AG10803 (cell line): ENCODE measurements at places on chromosomes 6 and 20.

GRCh38 chr6:125940247-125941041, 16.1 kb upstream of the HINT3 start:
- DNase-seq, result no peak

DNA sequence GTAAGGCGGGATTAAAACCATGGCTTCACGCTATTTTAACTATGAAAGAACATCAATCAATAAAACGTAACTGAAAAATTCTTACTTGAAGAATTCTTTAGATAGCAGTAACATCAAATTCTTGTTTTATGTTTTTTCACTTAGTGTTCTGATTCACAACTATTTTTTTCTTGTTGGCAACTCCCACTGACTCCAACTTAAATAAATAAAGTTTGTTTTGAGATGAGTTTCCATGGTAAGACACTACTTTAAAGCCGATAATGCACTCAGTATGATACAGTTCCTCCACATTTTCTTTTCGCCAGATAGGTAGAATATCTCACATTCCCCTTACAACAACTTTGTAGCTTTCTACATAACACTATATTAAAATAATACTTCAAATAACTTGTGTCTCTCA, 33.1 kb upstream of the CNKSR3 start:
- DNase-seq, result no peak

DNA sequence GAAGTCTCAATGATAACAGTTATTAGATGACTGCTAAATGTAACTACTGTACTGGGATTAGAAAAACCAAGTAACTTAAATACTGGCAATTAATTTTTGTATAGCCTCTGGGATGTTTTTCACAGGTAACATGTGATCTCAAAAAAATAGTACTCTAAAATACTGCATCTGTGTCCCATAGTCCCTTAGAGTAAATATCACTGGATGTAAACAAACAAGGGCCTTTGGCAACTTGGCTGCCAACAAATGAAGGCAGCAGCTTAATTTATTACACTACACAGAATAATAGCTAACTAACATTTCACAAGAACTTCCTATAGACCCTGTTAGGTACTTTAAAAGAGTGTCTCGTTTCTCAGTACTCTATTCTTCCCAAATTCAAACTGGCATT, 14.0 kb downstream of the ARHGAP18 start:
- no peak for DNase-seq

- DNase-seq, result no peak
Observed at GRCh38 chr20:6651561-6651960, 115.9 kb upstream of the BMP2 start.

GRCh38 chr6:49806145-49806544, 19.1 kb upstream of the PGK2 start:
- no peak for DNase-seq

- no peak for DNase-seq
Observed at GRCh38 chr6:92433911-92434310, 985.4 kb downstream of the EPHA7 start.

- DNase-seq, result no peak
Observed at GRCh38 chr20:24676978-24677370, 207.5 kb downstream of the SYNDIG1 start.

GRCh38 chr6:105587349-105588122, 184.7 kb upstream of the PREP start:
- peak; percentile 97 for DNase-seq

DNA sequence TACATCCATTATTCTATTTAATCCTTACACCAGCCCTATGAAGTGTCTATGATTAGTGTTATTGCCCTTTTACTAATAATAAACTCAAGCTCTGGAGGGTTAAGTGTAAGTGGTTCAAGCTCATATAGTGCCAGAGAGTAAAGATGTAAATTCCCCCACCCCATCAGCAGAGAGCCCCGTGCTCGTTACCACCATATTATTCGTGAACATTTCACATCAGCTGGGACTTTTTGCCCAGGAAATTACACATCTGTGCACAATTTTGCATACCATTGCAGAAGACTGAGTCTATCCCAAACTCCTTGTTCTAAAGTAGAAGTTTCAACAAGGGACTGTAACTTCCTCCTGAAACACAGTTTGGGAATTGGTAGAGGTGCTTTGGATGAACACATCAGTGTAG, 220.1 kb downstream of the BCAS1 start:
- no peak for DNase-seq

GRCh38 chr6:161548713-161549296, 274.9 kb upstream of the AGPAT4 start:
- DNase-seq, result no peak

DNA sequence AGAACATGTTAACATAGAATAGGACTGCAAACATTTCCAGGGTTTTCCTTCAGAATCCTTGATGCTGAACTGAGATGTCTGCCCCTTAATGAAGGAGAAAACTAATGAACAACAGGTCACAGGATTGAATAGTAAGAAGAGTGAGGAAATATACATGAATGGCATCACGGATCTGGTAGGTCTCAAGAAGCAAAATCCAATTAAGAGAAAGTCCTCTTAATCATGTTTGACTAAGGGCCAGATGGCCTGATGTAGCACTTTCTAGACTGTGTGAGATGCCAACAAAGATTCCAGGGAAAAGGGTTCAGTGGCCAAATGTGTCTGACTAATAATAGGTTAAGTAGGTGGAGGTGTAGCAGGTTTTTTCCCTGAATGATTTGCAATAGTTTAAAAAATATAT, 13.7 kb upstream of the SHPRH start:
- DNase-seq, result no peak

DNA sequence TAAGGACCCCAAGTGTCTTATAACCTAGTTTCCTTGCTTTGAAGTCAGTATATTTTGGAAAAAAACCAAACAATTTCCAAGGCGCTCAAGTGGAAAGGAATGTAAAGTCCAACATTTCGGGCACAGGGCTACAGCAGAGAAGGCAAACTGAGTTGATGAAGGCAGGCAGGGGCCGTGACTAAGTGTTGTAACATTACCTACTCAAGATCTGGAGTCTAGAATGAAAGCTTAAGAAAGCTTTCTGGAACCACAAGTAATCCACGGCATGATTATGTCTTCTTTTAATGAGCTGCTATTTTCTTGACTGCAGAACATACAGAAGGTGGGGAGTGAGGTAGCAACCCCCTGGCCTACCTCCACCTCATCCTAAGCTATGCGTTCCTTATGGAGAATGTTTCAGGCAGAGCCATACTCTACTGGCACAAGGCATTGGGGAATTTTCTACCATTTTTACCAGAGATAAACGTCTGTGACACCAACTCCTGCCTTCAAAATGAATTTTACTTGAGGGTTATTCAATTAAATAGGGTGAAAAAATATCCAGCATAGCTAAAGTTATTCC, 4.3 kb downstream of the PPP1R10 start:
- DNase-seq, result peak; percentile 61

DNA sequence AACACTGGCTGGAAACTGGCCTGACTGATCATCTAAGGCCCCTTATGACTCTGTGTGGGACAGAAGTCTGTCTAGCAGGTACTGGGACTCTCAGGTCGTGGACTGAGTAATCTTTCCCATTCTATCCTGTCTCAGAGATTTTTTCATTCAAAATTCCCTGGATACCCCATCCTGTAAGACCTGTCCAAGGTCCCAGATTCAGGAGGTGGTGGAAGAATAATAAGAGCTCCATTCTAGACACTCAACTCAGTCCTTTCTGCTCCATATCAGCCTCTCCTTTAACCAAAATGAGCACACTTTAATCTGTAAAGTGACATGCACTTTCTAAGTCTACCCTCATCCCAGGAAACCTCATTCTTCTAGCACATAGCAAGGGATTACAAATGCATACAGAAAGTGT, 82.5 kb upstream of the MRPS10 start:
- DNase-seq, result no peak

GRCh38 chr6:170555305-170555704, 1.1 kb downstream of the TBP start:
- no peak for DNase-seq

GRCh38 chr6:159217595-159218275, 48.5 kb downstream of the FNDC1 start:
- peak; percentile 65 for DNase-seq

DNA sequence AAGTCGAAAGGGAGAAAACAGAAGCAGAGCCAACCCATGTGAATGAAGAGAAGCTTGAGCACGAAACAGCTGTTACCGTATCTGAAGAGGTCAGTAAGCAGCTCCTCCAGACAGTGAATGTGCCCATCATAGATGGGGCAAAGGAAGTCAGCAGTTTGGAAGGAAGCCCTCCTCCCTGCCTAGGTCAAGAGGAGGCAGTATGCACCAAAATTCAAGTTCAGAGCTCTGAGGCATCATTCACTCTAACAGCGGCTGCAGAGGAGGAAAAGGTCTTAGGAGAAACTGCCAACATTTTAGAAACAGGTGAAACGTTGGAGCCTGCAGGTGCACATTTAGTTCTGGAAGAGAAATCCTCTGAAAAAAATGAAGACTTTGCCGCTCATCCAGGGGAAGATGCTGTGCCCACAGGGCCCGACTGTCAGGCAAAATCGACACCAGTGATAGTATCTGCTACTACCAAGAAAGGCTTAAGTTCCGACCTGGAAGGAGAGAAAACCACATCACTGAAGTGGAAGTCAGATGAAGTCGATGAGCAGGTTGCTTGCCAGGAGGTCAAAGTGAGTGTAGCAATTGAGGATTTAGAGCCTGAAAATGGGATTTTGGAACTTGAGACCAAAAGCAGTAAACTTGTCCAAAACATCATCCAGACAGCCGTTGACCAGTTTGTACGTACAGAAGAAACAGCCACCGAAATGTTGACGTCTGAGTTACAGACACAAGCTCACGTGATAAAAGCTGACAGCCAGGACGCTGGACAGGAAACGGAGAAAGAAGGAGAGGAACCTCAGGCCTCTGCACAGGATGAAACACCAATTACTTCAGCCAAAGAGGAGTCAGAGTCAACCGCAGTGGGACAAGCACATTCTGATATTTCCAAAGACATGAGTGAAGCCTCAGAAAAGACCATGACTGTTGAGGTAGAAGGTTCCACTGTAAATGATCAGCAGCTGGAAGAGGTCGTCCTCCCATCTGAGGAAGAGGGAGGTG, 38.7 kb downstream of the ZBTB2 start:
- no peak for DNase-seq
